ENCODE measurements at places on chromosomes 2 and 18. TPM values are rescaled to one million over a fixed set of nuclear protein-coding genes. Genes with fewer than 3 reads are reported as not detected.

- no peak for DNase-seq
These were observed 104.8 kb upstream of the CYP1B1 start for GRCh38 chr2:38180754-38181153.

- DNase-seq = no peak
These were observed 80.4 kb downstream of the SH3RF3 start for GRCh38 chr2:109209412-109209811.

GRCh38 chr2:40760071-40760666 is 308.3 kb upstream of the SLC8A1 start:
- peak; percentile 6 for DNase-seq

Gene CIB4
- not detected for total RNA-seq

DNA sequence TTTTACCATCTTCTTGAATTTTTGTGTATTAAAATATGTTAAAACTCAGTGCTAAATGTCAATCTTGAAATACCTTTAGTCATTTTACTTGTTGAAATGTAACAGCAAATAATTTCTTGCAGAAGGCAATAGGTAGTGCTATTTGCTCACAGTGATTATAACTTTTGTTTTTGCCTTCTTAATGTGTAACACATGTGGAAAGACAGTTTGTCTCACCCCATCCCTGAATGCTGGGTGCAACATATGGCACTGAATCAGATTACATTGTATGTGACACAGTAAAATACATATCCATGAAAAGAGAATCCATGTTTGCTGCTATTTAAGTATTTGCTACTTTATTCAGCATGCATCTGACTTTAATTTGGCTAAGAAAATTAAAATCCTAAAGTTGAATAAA is 35.3 kb downstream of the FRZB start:
- no peak for DNase-seq

Gene TGFA
- 50.1 TPM for total RNA-seq

- DNase-seq = no peak
These were observed 859.1 kb upstream of the GCFC2 start for GRCh38 chr2:76569819-76570218.

- no peak for DNase-seq
These were observed 152.4 kb downstream of the ZFP36L2 start for GRCh38 chr2:43074052-43074451.

Gene TMEM37
- total RNA-seq = 2.3 TPM

GRCh38 chr2:64635976-64636911 is 17.5 kb downstream of the SERTAD2 start:
- no peak for DNase-seq
